ENCODE measurements at places on chromosomes 2 and 18.

GRCh38 chr2:70616168-70616694 is 62.6 kb upstream of the TGFA start:
- DNase-seq: no peak

GRCh38 chr2:172674034-172674967 is 61.3 kb upstream of the RAPGEF4 start:
- peak; percentile 16 for DNase-seq

DNA sequence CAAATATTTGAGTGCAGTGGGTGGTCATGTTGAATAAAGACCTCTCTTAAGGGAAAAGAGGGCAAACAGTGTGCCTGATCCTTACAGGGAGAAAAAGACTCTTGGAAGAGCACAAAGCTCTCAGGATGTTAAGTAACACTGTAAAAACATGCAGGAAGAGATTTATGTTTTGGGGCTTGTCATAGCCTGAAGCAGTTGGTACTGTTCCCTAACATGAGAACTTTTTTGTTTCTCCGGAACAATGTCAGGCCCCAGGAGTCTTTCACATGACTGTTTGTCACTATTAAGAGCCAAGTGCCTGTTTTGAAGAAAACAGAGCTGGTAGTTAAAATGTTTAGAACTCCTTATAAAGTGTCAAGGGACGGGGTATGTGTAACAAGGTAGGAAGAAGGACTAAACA is 83.7 kb upstream of the B3GNT2 start:
- DNase-seq: no peak

DNA sequence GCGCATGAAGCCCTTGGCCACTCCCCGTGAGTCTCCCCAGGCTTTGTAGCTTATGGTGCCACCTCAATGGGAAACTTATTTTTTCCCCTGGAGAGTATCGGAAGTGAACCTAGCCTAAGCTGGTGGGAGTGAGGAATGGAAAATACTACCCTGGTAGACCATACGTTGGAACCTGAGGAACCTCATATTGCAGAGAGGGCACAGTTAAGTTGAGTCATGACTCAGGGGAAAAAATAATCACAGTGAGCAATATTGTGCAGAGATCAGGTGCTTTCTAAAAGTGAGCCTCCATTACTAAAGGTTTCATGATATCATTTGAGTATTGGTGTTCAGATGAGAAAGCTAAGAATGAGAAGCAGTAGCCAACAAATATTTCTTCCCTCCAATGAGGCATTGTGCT is 360.5 kb upstream of the NT5C1B start:
- no peak for DNase-seq

- no peak for DNase-seq
Observed at GRCh38 chr2:70936165-70936978, 672 bp downstream of the ATP6V1B1 start.

- DNase-seq: no peak
Observed at GRCh38 chr2:28400419-28400818, 7.8 kb downstream of the FOSL2 start.

- peak; percentile 62 for DNase-seq
Observed at GRCh38 chr2:42854207-42854818, 61.9 kb upstream of the HAAO start.

GRCh38 chr2:3784731-3785130 is 81.4 kb downstream of the DCDC2C start:
- DNase-seq: no peak

GRCh38 chr2:95276244-95276887 is 2.1 kb downstream of the PROM2 start:
- DNase-seq: no peak

- no peak for DNase-seq
Observed at GRCh38 chr2:128794285-128794684, 475.6 kb upstream of the HS6ST1 start.

DNA sequence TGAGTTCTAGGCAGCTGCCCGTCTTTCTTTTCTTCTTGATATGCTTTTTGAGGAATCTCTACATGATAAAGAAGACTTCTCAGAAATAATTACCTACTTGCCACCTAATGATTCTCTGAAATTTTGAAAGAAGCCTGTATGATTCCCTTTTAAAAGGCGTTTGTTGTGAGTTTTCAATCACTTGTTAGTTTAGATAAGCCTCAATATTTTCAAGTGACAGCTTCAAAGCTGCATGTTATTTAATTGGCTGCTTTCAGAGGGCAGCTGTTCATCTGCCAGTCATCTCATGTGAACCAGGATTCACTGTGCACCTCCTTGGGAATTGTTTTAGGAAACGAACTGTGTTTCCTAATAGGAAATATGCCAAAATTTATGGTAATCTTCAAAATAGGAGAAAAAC is 938.1 kb downstream of the CPS1 start:
- DNase-seq: no peak

DNA sequence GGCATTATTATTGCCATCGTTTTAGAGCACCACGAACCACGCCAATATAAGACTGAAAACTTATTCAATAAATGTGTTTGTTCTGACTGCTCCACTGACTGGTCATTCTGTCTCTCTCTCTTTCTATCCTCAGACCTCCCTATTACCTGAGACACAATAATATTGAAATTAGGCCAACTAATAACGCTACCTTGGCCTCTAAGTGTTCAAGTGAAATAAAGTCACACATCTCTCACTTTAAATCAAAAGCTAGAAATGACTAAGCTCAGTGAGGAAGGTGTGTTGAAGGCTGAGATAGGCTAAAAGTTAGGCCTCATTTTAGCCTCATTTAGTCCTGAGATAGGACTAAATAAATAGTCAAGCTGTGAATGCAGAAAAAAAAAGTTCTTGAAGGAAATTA is 38.8 kb downstream of the G6PC2 start:
- no peak for DNase-seq

DNA sequence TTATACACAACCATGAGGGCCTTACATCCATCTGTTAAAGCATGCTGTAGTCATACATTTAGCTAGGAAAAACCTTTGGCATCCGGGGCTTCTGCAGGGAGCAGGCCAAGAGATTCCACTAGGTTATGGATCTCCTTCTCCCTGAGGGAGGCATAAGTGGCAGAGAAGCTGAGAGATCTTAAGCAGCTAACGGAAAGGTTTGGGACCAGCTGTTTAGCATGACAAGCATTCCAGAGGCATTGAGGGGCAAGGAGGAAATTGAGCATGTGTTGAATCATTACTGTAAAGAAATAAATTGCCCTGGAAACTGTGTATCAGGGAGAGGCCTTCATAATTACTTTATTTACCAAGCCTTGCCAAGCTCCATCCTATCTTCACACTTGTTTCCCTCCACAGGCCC is 643.1 kb downstream of the CNTNAP5 start:
- no peak for DNase-seq

GRCh38 chr18:8730080-8730827 is 24.9 kb downstream of the MTCL1 start:
- DNase-seq: peak; percentile 84

DNA sequence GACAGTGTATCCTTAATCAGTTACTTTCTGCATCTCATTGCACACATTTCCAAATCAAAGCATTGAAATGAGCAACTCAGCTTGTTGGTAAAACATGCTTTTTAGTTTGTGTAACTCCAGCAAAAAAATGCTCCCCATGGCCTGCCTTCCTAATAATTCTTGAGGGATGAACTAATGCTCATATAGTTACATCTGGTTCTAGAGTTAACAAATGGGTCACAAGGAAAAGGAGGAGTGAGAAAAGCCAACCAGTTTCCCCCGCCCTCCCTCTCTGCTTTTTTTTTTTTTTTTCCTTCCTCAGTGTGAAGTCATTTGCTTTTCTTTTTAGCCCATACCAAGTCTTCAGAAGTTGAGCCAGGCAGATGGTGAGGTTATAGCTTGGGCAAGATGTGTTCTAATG is 231.7 kb downstream of the MTX2 start:
- no peak for DNase-seq

DNA sequence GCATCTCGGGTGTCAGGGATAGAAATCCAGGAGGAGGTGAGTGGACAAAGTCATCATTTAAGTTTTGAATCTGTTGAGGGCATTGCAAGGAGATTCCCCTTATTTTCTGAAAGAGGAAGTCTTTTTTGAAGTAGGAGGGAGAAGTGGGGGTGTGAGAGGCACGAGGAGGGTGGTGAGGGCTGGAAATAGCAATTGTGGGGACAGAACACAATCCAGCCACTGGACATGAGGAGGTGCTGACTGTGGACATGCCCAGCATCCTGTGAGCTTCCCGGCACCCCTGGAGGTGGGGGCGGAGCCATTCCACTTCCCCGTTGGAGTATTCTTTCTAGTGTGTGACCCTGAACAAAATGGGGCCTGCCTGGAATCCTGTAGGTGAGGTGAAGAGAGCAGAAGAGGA is 310.7 kb upstream of the EPAS1 start:
- DNase-seq: no peak

- DNase-seq: no peak
Observed at GRCh38 chr18:76388891-76389423, 106.1 kb downstream of the ZNF516 start.

- no peak for DNase-seq
Observed at GRCh38 chr2:55585451-55586080, 31.9 kb downstream of the PPP4R3B start.

GRCh38 chr2:111176388-111176787 is 55.7 kb downstream of the BCL2L11 start:
- no peak for DNase-seq

GRCh38 chr18:70142001-70142400 is 63.5 kb downstream of the RTTN start:
- DNase-seq: peak; percentile 88

DNA sequence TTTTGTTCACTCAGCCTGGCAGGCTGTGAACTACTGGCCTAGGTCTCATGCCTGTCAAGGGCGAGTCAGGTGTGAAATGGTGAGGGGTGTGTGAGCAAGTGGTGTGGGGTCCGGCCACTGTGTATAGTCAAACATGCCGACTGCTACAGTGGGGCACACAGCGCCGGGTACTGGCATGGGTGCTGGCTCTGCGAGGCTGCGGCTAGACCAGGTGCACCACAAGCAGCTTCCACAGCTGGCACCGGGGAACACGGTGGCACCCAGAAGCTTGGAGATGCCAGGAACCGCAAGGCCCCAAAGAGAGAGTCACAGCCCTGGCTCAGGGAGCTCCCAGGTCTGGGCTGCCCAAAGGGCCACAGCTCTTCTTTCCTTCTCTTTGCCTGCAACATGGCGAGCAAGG is 49.7 kb downstream of the CCDC68 start:
- no peak for DNase-seq

DNA sequence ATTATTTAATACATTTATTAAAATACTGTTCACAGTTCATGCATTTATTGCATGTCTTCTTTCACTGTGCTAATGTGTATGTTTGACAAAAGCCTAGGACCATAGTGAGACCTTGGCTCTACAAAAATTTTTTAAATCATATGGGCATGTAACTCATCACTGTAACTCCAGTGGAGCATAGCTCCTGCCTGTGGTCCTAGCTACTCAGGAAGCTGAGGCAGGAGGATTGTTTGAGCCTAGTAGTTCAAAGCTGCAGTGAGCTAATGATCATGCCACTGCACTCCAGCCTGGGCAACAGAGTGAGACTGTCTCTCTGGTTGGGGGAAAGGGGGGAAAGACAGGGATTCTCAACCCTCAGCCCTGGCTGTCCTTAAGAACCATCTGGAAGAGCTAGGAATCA is 137.8 kb downstream of the PRKCE start:
- DNase-seq: no peak

GRCh38 chr2:141906678-141907077 is 224.1 kb downstream of the LRP1B start:
- peak; percentile 42 for DNase-seq

DNA sequence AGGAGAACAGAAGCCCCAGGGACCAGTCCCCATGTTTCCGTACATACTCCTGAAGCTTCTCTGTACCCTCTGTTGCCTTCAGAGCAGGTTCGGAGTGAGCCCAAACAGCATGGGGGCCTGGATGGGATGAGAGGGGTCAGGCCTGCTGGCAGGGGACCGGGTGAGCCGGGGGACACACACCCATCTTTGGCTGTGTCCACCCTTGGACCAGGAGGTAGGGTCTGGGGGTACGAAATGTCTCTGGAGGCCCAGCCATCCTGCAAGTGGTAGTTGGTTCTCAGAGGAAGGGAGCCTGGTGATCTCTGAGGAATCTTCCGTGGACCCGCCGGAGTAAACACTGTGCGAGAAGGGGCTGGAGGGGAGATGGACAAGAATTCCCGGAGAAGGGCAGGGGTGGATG is 15.3 kb downstream of the FBLN7 start:
- no peak for DNase-seq

DNA sequence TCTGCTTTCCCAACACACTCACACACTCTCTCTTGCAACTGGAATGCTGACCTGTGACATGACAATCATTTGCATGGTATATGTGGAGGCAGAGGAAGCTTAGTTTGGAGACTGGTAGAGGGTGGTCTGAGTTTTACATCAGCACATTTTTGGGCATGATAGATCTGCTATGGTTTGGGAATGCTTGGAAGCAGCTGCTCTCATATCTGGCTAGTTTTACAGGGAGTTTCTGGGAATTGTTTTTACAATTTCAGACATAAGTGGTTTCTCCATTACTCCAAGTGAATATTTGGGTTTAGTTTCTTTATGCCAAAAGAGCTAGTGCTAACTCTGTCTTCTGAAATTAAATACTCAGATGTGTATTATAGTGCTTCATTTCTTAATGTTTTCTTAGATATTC is 977.6 kb downstream of the SUCLG1 start:
- DNase-seq: no peak

- peak; percentile 97 for DNase-seq
Observed at GRCh38 chr2:217054791-217055190, 194.9 kb upstream of the TNP1 start.

DNA sequence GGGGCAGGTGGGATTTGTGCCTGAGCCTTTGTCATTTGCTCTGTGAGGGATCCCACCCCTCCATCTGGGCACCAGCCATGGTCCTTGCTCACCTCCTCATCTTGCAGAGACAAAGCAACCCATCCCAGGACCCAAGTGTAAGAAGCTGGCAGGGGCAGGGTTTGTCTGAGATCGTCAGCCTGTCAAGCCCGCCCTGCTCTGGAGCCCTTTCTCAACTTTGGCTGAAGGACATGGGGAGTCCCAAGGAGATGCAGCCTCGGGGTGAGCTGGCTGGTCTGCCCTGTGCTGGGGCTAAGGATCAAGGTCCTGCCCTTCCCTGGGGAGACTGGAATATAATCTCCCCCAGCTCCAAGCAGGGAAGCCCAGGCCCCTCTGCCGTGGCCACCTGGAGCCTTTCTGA is 86.0 kb downstream of the CAPN13 start:
- DNase-seq: no peak

- DNase-seq: no peak
Observed at GRCh38 chr2:200466425-200467418, 43.1 kb downstream of the KCTD18 start.

DNA sequence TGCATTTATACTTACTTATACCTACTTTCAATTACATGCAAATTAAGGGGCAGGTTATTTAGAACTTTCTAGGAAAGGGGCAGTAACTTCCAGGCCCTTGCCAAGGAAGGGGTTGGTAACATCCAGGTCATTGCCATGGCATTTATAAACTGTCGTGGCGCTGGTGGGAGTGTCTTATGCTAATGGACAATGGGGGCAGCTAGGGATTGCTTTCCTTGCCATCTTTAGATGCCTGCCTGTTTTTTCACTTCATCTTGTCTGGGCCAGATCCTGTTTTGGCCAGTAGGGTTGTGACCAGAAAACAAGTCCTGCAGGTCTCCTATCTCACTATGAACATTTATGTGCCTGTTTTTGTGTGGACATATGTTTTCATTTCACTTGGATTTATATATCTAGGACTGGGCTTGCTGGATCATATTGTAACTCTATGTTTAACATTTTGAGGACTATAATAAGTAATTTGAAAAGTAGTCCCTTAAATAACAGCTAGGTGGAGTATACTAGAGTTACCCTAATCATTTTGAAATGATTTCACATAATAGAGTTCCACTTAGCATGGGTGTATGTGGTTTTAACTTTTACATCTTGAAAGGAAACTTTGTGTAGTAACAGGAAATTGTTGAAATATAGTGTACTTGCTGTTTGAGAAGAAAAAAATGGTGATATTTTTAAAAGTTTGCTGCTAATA is 56.1 kb downstream of the LCLAT1 start:
- DNase-seq: no peak

Measured in cerebellar cortex (tissue), 1 donor.